ENCODE measurements at places on chromosomes 2 and 18.

GRCh38 chr2:11634584-11634983 is 35.4 kb downstream of the NTSR2 start:
- no peak for DNase-seq

DNA sequence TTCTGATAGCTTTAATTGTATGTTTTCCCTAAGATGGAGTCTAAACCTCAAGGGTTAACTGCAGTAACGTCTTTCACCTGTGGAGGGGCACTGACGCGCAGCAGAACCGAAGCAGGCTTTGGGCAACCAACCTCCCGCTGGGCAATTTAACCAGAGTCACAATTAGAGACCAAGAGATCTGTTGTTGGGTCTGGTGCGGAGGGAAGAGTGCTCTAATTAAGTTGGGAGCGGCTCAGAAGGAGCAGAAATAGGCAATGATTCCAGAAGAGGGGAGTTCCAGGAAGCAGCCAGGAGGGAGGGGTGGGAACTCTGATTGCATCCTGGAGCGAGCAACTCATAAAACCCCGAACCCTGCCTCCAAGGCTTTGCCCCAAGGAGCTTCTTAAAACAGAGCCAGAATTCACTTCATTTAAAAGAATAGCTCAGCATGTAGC is 245.8 kb downstream of the PAX3 start:
- DNase-seq: no peak

DNA sequence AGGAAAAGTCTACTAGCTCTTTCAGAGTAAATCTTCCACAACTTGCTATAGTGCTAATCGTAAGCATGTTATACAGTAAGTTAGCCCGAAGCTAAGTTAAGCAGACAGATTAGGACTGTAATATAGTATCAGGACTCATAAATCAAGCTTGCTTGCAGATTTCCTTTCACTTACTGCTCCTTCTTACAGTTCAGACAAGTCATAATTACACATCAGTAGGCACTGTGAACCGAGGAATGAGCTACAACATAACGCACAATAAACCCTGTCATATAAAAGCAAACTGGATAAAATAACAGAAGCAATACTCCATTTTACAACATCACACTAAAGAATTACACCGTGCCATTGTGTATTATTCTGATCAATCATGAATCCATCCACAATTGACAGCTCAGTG is 832.6 kb upstream of the ZEB2 start:
- no peak for DNase-seq

DNA sequence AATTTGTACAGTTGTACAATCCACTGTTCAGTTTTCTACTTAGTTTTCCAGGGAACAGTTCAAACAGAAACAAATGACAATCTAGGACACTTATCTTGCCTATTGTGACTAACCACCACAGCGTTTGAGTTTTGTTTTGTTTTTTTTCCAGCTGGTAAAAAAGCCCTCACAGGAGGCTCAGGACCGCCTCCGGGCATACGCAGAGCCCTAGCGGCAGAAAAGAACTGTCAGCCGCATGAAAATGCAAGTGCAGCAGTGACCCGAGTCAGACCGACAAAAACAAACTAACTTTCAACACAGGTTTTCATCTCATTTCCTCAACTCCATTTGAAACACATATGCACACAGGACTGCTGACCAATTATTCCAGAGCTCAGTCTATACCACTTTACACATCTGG is 68.6 kb downstream of the STEAP3 start:
- DNase-seq: no peak

Data from K562 (cell line).